ENCODE measurements at places on chromosomes 13 and 19. TPM values are rescaled to one million over a fixed set of nuclear protein-coding genes. Genes with fewer than 3 reads are reported as not detected.

DNA sequence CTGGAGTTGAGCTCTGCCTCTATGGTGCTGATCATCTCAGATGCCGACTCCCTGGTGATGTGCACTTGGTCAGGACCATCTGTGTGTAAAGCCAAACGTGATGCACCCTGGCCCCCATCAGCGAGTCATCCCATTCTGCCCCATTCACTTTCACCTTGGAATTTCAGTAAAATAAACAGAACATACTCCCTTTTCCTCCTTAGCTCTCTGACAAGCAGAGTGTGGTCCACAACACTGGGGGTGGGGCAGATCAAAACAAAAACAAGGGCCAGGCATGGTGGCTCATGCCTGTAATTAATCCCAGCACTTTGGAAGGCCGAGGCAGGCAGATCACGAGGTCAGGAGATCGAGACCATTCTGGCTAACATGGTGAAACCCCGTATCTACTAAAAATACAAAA, 12.3 kb downstream of the CEACAM20 start:
- DNase-seq, result no peak

- no peak for DNase-seq
Observed at GRCh38 chr13:20174656-20175405, 14.0 kb upstream of the GJA3 start.

GRCh38 chr13:28251466-28251865, 113.1 kb downstream of the PAN3 start:
- DNase-seq, result no peak

DNA sequence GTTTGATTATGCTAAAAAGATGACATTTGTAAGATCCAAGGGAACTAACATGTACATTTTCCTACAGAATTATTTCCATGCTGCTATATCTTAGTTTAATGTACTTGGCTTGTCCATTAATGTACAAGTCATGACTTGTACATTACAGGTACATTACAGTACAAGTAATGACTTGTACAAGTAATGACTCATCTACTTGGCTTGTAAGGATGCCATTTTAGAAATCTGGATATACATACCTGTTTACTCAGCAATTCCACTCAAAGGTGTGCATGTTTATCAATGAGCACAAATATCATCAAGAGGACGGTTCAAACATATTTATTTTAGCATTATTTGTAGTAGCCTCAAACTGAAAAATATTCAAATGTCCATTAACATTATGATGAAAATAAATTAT, 87.0 kb upstream of the TRPC4 start:
- DNase-seq, result no peak

DNA sequence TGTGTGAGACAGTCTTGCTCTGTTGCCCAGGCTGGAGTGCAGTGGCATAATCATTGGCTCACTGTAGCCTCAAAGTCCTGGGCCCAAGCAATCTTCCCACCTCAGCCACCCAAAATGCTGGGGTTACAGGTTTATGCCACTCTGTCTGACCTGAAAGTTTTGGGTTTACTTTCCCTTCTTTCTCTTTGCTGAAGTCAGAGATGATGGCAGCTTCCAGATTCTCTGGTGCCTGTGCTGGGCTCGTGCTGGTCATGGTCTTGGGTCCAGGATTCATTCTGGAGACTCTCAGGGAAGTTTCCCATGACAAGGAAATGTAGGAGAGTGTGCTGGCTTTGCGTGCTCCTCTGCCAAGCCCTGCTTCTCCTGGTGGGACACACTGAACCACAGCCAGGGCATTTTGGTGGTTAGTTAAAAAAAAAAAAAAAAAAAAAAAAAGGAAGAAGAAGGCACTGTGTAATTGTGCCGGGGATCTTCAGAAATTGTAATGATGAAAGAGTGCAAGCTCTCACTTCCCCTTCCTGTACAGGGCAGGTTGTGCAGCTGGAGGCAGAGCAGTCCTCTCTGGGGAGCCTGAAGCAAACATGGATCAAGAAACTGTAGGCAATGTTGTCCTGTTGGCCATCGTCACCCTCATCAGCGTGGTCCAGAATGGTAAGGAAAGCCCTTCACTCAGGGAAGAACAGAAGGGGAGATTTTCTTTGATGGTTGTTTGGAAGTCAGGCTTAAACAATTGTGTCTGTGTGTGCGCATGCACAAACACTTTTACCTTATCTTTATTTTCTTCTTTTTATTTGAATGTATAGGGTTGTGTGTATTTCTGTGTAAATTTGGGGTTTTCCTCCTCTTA, at the start of gene ALOX5AP:
ALOX5AP (plus strand) TSS at position 519 of the 847 bp plus-strand sequence; CDS start at position 582, 63 bp downstream.
- DNase-seq, result no peak

GRCh38 chr13:89923736-89924135, 1423.8 kb upstream of the MIR17HG start:
- DNase-seq, result no peak

DNA sequence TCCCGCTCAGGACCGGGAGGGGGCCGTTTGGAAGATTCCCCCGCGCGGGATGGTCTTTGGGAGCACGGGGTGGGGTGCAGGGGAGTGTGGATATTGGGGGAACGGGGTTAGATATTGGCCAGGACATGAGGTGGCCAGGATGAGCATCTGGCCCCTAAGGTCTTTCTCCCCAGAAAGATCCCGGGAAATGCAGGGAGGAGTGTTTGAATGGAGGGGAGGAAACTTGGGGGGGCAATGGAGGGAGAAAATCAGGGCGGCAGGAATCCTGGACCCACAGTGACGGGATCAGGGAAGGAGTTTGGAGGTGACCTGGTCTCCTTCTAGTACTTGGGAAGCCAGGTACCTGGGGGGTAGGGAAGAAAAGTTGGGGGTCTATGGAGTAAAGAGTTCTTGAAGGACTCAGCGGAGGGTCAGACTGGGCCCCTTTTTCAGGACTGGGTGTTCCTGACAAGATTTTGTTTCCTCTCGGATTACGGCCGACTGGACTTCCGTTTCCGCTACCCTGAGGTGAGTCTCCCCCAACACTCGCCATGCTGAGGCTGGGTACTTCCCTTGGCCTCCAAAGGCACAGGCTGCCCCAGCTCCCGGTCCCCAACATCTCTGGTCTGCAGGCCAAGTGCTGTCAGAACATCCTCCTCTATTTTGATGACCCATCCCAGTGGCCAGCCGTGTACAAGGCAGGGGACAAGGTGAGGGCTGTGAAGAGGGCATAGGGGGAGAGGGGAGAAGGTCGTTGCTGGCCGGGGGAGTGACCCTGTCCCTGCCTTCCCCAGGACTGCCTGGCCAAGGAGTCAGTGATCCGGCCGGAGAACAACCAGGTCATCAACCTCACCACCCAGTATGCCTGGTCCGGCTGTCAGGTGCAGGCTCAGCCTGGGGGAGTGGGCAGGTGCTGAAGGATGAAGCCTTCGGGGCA, 989 bp downstream of the TMEM145 start:
- no peak for DNase-seq

DNA sequence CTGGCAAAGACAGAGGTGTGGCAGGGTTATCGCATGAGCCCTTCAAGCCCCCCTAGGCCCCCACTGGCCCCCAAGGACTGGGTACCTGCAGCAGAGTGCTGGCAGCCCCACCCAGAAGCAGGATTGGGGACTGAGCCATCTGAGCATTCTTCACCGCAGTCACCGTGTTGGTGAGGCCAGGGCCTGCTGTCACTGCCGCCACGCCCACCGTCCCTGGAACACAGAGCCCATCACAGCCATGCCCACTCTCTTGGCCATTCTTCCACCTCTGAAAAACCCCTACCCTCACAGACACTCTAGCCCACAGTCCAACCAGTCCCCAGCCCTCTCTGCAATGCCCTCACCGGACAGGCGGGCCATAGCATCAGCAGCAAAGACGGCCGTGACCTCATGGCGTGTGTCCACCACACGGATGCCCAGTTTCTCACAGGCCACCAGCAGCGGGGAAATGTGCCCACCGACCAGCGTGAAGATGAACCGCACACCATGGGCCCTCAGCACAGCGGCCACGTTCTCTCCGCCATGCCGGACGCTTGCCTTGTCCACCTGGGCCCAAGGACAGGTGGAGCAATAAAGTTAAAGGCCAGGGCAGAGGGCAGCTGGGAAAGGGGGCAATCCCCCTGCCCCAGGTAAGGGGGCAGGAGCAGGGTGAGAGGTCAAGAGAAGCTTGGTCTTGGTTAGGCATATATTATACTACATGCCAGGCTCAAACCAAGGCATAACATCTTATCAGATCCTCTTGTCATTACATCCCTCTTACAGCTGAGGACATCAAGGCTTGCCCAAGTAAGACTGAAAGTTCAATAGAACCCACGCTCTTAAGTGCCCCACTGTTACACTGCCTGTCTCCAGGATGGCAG, 16.1 kb downstream of the SYDE1 start:
- no peak for DNase-seq

- no peak for DNase-seq
Observed at GRCh38 chr13:94249512-94249911, 230.0 kb downstream of the DCT start.

GRCh38 chr13:46866150-46866549, 30.7 kb downstream of the HTR2A start:
- no peak for DNase-seq

Gene ATP12A
- polyA plus RNA-seq, result 17.0 TPM

GRCh38 chr19:29715701-29716581, 880 bp upstream of the C19orf12 start:
- no peak for DNase-seq

DNA sequence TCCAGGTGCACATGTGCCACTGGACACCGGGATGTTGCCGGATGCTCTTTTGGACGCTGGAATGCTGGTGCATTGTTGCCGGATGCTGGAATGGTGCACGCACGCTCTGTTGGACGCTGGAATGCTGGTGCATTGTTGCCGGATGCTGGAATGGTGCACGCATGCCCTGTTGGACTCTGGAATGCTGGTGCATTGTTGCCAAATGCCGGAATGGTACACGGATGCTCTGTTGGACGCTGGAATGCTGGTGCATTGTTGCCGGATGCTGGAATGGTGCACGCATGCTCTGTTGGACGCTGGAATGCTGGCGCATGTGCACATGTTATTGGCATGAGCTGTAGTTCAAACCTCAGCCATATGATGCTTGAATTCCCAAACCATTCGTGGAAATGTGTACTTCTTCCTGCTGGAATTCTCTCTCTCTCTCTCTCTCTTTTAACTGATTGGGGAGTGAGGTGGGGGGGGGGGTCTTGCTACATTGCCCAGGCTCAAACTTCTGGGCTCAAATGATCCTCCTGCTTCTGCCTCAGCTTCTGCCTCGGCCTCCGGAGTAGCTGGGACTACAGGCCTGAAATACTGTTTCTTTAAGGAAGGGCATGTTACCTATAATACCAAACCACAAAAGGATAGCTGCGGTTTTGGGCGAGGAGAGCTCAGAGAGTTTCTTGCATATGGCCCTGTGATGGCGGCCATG, 1.2 kb upstream of the MCF2L start:
- DNase-seq, result no peak

DNA sequence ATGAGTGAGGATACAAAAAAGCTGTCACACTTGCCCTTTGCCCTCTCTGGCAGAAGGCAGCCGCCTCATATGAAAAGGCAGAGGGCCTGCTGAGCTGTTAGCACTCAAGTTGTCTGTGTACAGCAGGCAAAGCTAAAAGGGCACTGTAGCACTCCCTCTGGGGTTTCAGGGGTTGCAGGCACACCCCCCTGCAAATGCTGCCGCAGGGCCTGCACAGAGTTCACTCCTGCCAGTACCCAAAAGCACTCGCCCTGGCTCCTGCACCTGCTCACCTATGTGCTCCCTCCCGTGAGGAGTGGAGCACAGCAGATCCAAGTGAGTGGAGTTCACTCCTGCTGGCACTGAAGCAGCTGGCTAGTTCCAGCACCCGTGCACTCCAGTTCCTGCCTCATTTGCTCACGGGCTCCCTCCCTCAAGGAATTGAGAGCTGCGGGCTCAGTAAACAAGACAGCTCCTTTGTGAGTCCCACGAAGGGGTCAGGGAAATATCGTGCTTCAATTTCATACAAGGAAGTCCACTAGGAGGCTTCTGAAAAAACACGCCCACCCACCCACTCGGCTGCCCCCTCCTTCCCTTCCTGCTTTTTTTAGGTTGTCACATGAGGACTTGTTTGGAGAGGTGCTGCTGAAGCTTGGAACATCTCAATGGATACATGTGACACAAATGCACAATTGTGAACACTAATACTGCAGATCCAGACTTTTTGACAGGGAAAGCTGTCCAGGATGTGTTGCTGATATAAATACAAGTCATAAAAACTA, 9.9 kb upstream of the RCBTB2 start:
- no peak for DNase-seq

- DNase-seq, result no peak
Observed at GRCh38 chr13:24610956-24611355, 69.3 kb upstream of the ATP12A start.

DNA sequence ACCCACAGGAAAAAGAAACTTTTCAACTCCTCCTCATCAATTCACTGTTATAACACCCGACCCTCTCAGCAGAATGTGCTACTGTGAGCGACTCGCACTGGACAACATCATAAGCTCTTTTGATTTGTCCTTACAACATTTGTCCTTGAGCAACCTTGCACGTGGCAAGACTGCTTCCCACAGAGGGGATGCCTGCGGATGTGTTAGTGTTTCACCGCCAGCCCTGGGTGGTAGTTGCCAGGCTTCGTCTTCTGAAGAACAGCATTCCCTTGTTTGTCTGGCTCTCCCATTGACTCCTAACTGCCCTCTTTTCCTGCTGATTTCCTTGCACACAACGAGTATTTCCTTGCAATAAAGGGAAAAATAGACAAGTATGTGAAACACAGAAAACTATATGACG, 111.4 kb upstream of the SLC7A1 start:
- no peak for DNase-seq

Gene TMC4
- 23.0 TPM for polyA plus RNA-seq

GRCh38 chr13:49343255-49343654, 95.5 kb downstream of the CDADC1 start:
- no peak for DNase-seq

Gene CYP4F3
- 0.18 TPM for polyA plus RNA-seq

- no peak for DNase-seq
Observed at GRCh38 chr13:40781717-40782116, 7.7 kb upstream of the SLC25A15 start.

- DNase-seq, result no peak
Observed at GRCh38 chr19:33389421-33390100, 16.1 kb downstream of the CEBPG start.
